Stimulated activated CD8-positive, alpha-beta memory T cell treated with anti-CD3 and anti-CD28 coated beads, Interleukin-15, amount 100 ng/mL, for 24 hours (primary cell): ENCODE measurements at places on chromosomes 2 and 18.

DNA sequence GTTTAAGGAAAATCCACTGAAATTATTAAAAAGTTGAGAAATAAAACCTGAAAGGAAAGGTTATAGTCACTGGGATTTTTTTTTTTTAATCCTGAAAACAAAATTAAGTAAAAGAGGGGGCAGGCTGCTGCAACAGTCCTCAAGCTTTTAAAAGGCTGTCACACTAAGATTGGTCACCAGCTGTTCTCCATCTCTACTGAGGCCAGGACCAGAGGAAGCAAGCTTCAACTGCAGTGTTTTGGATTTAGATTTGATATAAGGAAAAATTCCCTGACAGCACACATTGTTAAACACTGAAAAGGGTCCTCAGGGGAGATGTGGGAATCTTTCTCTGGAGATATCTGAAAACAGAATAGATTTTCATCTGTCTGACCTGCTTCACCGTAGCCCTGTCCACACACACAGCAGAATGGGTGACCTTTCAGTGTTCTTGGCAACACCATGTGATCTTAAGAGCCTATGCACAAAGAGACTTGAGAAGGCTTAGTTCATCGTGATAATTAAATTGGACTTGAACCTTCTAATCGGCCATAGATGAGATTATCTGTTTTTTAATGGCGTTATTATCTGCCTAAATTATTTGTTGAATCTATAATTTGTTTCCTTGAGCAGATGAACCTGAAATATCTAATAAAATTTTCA, 132.0 kb upstream of the BOD1L2 start:
- no peak for DNase-seq

DNA sequence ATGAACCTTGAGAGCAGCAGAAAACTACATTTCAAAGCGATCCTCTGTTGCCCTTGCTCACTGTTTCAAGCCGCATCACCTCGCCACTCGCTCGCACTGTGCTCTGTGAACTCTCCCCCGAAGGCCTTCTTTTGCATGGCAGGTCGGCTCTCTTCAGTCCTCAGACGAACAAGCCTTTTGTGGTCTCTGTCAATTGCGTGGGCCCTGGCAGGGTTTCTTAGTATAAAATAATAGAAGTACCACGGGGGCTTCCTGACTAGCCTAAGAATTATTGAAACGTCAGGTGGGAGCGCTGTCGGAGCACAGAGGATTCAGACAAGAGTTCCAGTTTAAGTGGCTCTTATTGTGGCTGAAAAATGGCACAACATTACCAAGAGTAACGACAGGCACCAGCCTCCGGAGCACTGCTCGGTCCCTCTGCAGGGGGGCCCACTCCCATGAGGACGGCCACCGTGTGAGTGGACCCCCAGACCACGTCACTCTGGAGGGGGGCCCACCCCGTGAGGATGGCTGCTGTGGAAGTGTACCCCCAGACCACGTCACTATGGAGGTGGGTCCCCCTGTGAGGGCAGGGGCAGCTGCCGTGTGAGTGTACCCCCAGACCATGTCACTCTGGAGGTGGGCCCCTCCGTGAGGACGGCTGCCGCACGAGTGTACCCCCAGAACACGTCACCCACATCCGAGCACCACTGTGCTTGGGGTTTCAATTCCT, 237.7 kb downstream of the HDAC4 start:
- DNase-seq, result no peak

DNA sequence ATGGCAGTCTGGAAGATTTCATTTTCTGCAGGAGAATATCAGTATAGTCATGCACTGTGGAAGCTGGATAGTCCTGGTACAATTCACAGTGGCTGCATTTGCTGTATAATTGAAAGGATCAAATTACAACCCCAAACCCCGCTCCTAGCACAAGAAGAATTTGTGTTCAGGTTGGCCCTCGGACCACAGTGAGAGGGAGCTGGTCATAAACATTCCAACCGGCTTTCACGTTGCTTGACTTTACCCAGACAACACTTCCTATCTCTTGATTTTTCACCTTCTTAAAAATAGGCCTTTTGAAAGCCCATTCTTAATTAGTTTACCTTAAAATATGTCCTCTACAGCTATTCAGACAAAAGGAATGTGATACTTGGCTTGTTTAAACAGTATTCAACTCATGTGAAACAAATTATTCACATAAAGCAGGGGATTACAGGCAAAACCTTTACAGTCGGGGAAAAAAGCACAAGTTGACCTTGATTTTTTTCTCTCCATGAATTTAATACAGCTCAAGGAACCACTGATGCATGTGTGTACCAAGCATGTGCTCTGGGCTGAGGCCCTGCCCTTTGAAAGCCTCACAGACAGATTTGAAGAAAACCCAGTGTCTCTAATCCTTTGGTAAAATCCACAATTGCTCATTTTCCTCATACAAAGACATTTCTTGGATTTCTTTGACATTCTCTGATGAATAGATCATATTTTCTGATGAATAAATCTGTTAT, 143.0 kb upstream of the SOX11 start:
- DNase-seq, result no peak

DNA sequence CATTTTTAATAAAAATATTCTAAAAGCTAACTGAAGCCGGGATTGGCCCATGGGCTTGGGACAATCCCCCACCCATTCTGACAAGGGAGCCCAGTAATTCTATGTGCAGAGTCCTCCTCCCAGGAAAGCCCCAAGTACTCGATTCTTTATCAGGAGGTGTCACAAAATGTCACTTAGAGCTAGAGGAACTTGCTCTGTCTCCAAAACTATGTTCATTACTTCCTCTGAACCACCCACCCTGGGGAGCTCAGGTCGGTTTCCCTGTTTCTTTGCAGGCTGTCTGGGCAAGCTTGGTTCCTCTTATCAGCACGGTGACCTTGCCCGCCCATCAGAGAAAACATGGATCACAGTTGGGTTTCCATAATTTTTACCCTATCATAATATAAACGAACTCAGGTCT, 430.6 kb upstream of the ID2 start:
- no peak for DNase-seq

DNA sequence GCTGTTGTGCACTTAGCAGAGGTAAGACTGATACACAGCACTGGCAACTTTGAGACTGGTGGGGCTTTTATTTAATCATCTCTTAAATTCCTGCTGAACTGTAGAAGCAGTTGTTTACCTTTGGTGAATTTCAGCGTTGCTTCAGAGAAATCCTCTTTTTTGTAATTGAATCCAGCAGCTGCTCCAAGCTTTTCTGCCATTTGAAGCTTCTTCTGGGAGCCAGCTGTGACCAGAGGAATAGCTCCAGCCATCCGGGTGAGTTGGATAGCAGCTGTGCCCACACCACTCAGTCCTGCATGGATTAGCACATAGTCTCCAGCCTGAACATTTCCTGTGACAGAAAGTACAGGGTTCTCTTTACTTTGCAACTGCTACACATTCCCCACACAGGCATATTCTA, 3.9 kb downstream of the TP53I3 start:
- DNase-seq, result no peak
